ENCODE measurements at places on chromosomes 1 and 21.
A peak's percentile ranks its signal among the peaks of the same experiment; 100 is the strongest.

- no peak for DNase-seq
Observed at GRCh38 chr1:78236716-78237115, 190.9 kb downstream of the GIPC2 start.

DNA sequence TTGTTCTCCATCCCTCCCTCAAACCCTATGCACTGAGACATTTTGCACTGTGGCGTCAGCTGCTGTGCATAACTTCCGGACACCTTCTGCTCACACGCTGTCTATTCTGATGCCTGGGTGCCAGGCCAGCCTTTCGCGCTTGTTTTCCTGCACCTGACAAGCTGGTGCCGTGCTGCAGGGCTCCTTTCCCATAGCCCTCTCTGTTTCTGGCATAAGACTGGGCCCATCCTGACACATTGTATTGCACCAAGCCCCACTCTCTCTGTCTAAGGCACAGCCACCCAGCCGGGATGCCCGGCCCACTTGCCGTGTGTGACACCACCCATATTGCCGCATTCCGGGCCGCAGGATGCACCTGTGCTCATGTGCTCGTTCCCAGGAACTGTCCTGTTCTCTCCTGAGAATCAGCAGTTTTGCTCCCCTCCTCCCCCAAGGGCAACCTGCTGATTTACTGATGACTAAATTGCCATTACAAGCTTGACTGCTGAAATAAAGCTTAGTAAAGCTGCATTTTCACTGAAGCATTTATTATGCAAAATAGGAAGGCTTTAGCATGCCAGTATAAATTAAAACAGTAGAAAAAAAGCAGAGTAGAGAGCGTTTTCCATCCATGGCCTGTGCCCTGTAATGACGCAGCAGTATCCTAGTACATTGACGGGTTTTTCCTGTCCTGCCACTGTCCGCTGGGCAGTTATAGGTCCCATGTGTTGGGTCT is 88.0 kb downstream of the CD247 start:
- no peak for DNase-seq

- DNase-seq = no peak
Observed at GRCh38 chr1:97094247-97094972, 372.8 kb downstream of the PTBP2 start.

DNA sequence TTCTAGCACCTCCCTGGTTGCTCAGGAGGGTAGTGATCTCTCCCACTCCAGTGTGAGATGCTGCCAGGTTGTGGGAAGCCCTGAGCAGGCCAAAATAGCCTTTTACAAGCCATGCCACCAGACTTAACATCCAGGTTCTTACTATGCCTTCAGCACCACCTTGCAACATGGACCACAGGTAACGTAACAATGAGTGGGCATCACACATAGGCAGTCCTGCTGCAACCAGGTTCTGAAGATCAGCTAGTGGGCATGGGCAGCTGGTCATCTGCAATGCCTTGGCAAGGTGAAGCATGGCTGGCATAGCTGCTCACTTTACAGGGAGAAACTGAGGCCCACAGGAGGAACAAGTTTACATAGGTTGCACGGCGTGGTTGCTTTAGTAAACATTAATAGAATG is 40.7 kb downstream of the DHCR24 start:
- no peak for DNase-seq

- DNase-seq = no peak
Observed at GRCh38 chr1:5662086-5662743, 330.0 kb downstream of the NPHP4 start.

- DNase-seq = no peak
Observed at GRCh38 chr1:201427963-201428362, 6.4 kb upstream of the TNNI1 start.

GRCh38 chr1:214698559-214698958 is 95.6 kb downstream of the CENPF start:
- no peak for DNase-seq

- DNase-seq = no peak
Observed at GRCh38 chr1:32541064-32541566, 1.9 kb downstream of the ZBTB8A start.

GRCh38 chr1:113870778-113871177 is 734 bp downstream of the PTPN22 start:
- DNase-seq = no peak

GRCh38 chr1:156748670-156749418 is 2.6 kb downstream of the HDGF start:
- no peak for DNase-seq

GRCh38 chr1:15465674-15466073 is 9.1 kb downstream of the CELA2A start:
- DNase-seq = no peak

DNA sequence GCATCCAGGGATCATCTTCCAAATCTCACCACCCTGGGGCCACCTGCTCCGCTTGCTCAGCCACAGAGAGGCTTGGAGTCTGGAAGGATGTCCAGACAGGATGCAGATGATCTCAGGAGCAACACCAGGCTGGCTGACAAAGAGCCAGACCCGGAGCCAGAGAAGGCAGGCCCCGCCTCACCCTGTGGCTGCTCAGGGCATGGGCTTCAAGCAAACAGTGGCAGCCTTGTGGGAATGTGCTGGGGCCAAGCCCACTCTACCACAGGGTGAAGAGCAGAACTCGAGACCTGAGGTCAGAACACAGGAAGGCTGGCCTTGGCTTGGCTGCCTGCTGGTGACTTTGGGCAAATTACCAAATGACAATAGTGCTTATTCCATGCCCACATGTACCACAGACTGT is 45.5 kb downstream of the MRPL37 start:
- DNase-seq = peak; percentile 33

GRCh38 chr1:204503913-204504519 is 9.4 kb upstream of the PIK3C2B start:
- DNase-seq = no peak

DNA sequence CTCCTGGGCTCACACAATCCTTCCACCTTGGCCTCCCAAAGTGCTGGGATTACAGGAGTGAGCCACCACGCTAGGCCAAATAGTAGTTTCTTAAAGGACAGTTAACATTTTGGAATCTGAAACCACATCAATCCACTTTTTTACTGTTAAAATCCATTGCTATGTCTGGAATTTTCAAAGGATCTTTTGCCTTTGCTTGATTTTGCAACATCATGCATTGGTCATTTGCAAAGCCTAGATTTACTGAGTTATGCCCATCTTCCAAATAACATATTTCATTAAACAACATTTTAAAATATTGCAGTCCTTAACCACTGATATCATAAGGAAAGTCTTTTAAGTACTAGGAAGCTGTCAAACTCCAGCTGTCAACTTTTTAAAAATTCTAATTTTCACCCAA is 3.3 kb downstream of the POGZ start:
- no peak for DNase-seq

DNA sequence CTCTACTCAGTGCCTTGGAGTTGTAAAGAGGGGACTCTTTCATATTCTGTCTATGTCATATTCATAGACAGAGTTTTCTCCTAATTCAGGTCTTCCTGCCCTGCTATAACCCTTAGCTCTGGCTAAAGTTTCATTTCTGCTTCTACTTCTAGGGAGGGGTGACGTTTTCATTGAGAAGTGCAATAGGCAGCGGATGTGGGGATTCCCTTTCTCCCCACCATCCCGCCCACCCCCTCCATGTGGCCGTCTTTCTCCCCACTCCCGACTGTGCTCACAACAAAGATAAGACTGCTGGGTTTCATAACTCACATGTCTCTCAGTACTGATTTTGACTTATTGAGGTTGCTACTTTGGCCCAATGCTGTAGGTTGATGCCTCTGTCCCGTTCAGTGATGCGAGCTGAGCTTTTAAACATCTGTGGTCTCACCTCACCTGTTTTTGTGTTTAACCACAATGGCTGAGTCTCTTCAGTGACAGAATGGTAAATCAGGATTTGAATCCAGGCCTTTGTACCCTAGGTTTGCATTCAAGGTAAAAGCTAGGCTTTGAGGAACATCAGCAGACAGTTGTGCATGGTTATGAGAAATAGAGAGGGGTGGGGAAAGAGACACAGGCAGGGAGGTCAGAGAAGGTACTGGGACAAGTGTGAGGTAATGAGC is 7.8 kb upstream of the KIF14 start:
- DNase-seq = no peak

DNA sequence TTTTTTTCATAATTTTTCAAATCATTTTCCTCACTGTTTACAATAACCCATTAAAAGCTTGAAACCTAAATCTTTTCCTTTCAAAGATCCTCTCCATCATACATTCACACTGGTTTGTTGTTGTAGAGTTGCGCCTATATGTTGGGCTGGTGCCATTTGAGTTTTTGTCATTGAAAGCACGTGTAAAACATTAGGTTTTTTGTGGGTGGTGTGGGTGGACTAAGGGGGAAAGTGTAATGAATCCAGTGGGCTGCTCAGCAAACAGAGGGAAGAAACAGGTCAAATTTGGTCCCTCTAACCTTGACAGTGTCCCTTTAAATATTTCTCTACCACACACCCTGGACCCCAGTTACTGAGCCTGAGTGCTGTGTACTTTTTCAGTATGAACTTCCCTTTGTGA is 46.8 kb downstream of the KDM1A start:
- no peak for DNase-seq

DNA sequence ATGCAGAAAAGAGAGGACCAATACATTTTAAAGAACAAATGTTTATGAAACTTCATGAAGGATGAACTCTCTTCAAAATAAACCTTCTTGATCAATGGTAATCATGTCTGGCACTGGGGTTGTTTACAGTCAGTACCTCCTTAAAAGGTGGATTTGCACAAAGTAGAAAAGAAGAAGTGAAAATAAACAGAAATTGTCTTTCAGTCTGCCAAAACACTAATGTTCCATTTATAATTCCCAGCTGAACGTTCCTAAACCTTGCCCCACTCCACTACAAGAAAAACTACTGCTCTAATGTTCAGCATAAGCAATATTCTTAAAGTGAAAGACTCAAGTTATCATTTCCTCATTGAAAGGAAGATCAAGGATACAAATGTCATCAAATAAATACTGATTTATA is 86.2 kb downstream of the EIF4G3 start:
- no peak for DNase-seq

DNA sequence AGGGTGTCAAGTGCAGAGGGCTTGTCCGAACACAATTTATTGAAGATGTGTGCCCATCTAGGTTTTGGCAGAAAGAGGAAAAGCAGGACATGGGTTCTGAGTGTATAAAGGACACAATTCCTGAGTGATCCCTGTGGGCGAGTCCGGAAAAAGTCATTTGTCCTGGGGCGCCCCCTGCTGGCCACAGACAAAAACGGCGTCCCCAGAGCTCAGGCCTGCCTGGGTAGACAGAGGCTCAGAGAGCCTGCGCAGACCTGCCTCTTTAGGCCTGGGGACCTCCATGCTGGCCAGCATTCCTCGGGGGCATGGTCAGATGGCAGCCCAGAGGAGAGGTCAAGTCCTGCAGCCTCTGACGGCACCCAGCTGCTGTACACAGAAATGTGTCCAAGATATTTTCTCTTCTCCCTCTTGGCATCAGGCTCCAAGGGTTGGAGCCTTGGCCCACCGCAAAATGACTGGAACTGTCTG is 65.5 kb upstream of the LRP8 start:
- DNase-seq = peak; percentile 74

DNA sequence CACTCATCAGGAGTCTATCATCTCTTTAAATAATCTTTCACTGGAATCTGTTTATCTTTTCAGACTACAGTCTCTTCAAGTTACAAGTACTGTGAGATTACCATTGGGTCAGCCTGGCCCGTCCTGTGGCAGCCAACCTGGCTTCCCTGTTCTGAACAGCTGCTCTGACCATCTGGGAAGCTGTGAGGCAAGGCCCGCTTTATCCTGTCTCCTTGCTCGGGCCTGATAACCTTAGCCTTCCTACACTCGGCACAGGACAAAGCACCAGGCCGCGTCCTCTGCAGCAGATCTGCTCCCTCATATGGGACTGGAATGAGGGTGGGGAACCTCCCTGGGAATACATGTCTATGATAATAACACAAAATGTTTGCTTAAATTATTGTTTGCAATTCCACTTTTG is 113.3 kb downstream of the PTPN14 start:
- DNase-seq = no peak

- no peak for DNase-seq
Observed at GRCh38 chr1:232915212-232915611, 35.2 kb upstream of the NTPCR start.

DNA sequence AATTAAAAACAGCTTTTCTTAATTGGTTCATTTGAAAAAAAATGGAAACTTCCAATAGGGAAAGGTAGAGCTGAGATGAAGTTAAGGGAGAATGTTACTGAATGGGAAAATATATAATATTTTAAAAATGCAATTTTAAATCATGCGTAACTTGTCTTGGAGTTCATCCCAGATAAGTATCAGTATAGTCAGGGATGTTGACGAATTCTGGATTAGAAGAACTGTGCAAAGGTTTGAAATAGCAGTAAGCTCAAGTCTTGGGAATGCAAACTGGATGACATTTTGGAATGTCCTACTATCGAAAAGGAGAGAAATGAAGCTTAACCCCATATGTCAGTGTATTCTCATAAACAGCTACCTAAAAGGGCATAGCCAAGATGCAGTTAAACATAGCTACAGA is 4.0 kb upstream of the ST6GALNAC3 start:
- no peak for DNase-seq

DNA sequence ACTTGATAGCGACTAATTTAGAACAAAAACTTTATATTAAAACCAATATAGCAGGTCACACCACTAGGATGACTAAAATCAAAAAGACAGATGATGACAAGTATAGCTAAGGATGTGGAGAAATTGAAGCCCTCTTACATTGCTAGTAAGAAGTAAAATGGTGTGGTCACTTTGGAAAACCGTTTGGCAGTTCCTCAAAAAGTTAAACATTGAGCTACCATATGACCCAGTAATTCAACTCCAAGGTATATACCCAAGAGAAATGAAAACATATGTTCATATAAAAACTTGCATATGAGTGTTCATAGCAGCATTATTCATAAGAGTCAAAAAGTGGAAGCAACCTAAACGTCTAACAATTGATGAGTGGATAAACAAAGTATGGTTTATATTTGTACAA is 13.0 kb upstream of the SERINC2 start:
- DNase-seq = no peak

- peak; percentile 36 for DNase-seq
Observed at GRCh38 chr1:53511323-53511932, 52.2 kb downstream of the DMRTB1 start.

DNA sequence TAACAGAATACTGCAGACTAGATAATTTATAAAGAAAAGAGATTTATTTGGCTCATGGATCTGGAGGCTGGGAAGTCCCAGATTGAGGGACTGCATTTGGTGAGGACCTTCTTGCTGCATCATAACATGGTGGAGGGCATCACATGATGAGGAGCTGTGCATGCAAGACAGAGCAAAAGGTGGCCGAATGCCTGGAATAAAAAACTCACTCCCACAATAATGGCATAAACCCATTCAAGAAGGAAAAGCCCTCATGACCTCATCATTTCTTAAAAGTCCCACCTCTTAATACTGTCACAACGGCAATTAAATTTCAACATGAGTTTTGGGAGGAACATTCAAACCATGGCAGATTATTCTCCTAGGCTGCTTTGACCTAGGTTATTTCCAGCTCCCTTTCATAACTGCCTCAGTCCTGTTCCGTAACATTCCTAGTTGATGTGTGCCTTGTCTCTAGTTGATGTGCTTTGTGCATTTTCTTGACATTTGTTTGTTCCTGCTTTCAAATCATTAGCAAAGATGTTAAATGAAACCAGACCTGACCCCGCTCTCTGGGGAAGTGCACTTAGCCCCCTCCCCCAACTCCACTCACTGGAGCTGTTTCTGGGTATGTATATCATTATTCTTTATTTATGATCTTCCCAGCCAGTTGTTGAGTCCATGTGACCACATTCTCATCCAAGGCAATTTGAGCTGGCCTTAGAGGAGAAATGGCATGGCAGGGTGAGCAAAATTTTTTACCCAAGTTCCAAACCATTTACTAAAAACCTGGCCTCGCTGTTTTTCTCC is 148.5 kb downstream of the GDAP2 start:
- DNase-seq = peak; percentile 63

GRCh38 chr1:183877053-183877720 is 72.3 kb downstream of the RGL1 start:
- DNase-seq = peak; percentile 69

All from left hindlimb (tissue), 1 donor.